ENCODE measurements at places on chromosomes 13 and 19.

- DNase-seq, result no peak
Observed at GRCh38 chr19:23823952-23824389, 65.3 kb upstream of the ZNF681 start.

DNA sequence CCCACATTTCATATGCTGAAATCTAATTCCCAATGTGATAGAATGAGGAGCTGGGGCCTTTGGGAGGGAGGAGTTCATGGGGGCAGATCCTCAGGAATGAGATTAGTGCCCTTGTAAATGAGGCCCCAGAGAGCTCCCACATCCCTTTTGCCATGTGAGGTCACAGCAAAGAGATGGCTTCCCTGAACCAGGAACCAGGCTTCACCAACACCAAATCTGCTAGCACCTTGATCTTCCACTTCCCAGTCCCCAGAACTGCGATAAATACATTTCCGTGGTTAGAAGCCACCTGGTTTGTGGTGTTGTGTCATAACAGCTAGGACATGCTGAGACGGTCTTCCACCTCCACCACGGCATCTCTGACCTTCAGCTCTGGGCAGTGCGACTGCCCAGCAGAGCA, 62.1 kb downstream of the ING1 start:
- DNase-seq, result no peak

DNA sequence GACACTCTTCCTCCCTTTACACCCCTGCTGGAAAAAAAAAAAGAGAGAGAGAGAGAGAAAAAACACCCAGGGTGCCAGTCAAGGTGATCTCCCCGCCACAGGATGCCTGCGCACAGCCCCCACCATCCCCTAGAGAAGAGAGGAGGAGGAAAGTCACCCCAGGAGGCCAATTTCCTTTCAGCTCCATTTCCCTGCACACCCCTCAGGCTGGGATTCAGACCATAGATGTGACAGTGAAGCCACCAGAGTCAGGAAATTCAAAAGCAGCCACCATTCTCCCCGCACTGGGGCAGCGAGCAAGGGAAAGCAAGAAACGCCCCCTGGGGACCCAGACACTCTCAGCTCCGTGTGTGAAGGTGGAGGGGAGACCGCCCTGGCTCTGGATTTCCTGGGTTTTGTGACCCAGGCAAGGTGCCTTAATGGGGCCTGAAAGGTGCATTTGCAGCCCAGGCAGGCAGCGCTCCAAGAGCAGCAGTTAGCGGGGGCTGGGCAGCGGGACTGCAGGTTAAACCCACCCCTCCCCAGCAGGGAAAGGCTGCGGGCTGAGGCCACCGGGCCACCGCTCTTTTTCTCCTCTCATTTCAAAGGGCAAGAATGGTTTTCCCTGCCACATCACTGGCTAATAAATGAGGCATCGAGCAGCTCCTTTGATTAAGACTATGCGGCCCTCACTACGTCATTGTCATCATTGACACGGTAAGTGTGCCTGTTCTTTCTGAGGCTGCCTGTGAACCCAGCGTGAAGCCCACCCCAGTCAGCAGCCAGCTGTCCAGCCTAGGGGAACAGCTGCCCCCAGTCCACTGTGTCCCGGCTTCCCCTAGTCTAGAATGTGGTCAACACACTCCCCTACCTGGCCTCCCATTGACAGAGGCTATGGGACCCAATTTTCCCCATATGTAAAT, 83.8 kb upstream of the TM9SF2 start:
- DNase-seq, result no peak

DNA sequence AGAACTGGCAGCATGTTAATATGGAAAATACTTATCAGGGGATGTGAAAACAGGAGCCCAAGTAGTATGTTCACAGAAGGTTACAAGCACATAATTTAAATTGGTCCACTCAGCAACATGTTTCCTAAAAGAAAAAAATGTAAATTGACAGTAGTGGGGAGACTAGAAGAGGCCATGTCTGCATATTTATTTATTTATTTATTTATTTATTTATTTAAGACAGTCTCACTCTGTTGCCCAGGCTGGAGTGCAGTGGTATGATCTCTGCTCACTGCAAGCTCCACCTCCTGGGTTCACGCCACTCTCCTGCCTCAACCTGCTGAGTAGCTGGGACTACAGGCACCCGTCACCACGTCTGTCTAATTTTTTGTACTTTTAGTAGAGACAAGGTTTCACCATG, 13.7 kb upstream of the ZNF8 start:
- no peak for DNase-seq

- no peak for DNase-seq
Observed at GRCh38 chr13:74530011-74530410, 395.8 kb upstream of the KLF12 start.

Measured in stimulated activated CD8-positive, alpha-beta memory T cell treated with anti-CD3 and anti-CD28 coated beads, Interleukin-7, amount 100 ng/mL, for 48 hours (primary cell).